ENCODE measurements at places on chromosomes 4 and X.

- no peak for DNase-seq
Measured at GRCh38 chr4:7571001-7571400, 136.3 kb upstream of the PSAPL1 start.

DNA sequence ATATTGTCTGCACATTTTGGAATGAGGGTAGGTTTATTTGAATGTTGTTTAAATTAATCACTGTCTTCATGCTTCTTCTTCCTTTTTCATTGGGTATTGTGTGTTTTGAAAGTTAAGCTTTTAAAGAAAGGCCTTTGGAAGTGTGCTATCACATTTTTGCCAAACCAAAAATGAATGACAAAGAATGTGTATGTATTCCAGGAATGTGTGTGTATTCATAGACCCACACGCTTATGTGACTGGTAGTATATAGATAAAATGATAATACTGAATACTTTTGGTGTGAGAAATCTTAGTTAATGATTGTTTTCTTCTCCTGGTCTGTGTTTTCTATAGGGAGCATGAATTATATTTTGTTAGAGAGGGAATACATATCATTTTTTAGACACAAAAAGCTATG, 404.4 kb downstream of the TLL1 start:
- no peak for DNase-seq

GRCh38 chr4:20253735-20254409, 2.2 kb downstream of the SLIT2 start:
- DNase-seq: no peak

GRCh38 chrX:95884186-95884585, 800.5 kb upstream of the DIAPH2 start:
- DNase-seq: no peak

DNA sequence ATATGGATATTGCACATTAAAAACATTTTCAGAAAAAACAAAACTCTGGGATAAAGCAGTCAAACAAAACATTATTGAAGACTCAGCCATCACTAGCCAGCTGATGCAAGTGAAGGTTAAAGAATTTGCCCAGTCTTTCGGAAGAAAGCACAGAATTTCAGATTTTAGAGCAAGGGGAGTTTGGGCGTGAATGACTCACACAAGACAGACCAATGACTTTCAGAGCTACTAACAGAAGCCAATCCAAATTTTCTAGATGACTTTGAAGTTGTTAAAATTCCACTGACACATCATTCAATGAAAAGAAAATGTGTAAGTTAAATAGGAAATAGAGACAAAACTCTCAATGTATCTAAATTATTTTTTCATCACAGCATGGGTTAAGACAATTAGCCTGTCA, 4.0 kb downstream of the MRFAP1L1 start:
- DNase-seq: no peak

GRCh38 chr4:169269916-169270809, 593 bp downstream of the SH3RF1 start:
- no peak for DNase-seq

- DNase-seq: no peak
Measured at GRCh38 chr4:127140306-127140705, 492.5 kb upstream of the INTU start.

- DNase-seq: no peak
Measured at GRCh38 chrX:23799469-23800065, 16.6 kb downstream of the SAT1 start.

- no peak for DNase-seq
Measured at GRCh38 chr4:94739741-94740140, 18.0 kb upstream of the BMPR1B start.

GRCh38 chrX:51641421-51642021, 22.8 kb upstream of the CENPVL3 start:
- no peak for DNase-seq

- DNase-seq: no peak
Measured at GRCh38 chrX:100445593-100445992, 35.5 kb upstream of the PCDH19 start.

DNA sequence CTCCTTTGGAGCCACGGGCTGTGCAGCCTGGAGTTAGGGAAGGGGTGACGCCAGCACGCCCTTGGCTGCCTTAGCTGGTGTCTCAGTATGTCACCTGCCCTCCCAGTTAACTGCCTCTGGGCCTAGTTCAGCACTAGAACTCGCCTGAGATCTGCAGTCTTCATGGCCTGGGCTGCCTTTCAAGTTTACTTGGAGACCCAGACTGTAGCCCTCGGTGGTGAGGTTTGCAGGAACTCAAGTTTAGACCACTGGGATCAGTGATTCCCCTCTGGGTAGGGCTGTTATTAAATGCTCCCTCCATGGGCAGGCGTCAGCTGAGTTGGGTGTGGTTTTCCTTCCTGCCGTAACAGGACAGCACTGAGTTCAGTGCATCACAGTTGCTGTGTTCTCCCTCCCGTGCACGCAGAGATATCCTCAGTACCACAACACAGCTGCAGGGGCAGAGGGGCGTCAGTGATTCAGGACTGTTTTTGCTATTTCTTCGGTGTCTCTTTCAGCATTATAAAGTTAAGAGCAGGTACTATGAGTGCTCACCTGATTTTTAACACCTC, 30.5 kb downstream of the PLAC8 start:
- DNase-seq: no peak

- DNase-seq: no peak
Measured at GRCh38 chrX:1321674-1322073, 14.9 kb upstream of the IL3RA start.

- no peak for DNase-seq
Measured at GRCh38 chr4:4990857-4991540, 28.3 kb downstream of the CYTL1 start.

GRCh38 chrX:75522565-75523431, at the start of gene ZDHHC15:
ZDHHC15 (minus strand) TSS chrX:75523037; CDS start chrX:75523024, 13 bp downstream.
- DNase-seq: no peak

DNA sequence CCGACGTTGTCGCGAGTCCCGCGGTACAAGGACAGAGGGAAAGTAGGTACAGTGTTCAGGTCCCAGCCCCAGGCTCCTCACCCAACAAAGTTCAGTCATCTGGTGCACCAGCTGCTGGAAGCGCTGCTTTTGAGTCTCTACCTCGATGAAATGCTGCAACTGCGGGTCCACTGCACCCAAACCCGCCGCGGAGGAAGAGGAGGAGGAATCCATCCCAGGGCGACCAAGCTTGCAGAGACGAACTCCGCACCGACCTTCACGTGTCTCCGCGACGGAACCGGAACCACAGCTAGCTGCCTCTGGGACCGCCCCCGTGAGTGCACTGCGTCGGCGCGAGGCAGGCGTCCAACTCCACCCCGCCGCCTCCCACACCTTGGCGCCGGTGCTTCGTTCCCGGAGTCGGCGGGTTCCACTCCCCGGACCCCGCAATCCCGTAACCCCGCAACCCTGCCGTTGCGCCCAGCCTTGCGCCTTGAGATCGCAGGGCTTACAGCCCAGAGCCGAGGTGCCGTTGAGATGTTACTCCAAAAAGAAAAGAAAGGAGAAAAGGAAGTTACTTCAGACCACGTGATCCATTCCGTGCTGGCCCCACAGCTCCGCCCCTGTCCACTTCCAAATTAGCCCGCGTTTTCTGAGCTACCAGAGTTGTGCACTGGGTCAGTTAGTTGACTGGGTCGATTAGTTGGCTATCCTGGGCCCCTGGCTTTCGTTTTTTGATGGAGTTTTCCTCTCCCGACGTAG, at the start of gene TIMM8A:
Gene TIMM8A (minus strand): TSS at position 291 of the 741 bp plus-strand sequence. CDS start 78 bp downstream, at position 213.
- peak; percentile 25 for DNase-seq

DNA sequence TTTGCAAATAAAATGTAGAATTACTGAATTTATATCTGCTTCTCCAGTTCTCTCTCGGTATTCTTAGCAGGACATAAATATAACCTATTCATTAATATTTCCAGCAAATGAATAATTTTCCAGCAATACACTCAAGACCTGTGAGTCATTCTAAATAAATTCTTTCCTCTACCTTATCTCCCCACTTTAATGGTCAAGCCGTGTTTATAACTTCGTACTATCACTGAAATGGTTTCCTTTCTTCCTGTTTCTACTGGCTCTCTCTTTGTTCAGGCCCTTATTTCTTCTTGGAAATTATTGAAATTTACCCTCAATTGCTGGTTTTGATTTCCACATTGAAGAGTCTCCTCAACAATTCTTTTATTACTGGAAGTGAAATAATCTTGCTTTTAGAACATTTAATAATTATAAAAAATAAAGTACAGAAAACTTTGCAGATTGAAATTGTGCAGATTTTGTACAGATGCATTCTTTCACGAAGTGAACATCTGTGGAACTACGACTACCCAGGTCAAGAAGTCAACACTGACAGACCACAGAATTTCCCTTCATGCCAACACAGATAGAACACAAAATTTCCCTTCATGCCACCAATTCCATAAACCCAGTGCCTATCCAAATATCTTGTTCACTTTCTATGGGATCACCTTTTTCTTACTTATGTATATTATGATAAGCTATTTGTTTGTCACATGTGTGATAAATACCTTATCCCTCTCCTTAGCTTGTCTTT, 205.7 kb downstream of the FAT4 start:
- no peak for DNase-seq

GRCh38 chr4:184395971-184396391, 78.4 kb downstream of the IRF2 start:
- no peak for DNase-seq

DNA sequence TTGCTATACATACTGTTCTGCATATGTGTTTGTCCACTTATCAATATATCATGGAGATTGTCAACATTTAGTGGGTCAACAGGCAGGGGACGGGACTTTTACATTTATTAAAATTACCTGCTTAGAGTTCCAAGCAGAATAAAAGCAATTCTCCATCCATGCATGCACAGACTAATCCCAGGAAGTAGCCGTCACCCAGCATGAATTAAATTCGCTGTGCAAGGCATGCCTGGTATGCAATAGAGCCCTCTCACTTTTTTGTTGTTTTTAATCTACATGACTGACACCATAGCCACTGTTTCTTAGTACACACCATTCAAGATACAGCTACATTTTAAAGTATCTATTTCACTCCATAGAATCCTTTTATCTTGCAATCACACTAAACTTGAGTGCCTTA, 108.9 kb downstream of the USP46 start:
- no peak for DNase-seq

DNA sequence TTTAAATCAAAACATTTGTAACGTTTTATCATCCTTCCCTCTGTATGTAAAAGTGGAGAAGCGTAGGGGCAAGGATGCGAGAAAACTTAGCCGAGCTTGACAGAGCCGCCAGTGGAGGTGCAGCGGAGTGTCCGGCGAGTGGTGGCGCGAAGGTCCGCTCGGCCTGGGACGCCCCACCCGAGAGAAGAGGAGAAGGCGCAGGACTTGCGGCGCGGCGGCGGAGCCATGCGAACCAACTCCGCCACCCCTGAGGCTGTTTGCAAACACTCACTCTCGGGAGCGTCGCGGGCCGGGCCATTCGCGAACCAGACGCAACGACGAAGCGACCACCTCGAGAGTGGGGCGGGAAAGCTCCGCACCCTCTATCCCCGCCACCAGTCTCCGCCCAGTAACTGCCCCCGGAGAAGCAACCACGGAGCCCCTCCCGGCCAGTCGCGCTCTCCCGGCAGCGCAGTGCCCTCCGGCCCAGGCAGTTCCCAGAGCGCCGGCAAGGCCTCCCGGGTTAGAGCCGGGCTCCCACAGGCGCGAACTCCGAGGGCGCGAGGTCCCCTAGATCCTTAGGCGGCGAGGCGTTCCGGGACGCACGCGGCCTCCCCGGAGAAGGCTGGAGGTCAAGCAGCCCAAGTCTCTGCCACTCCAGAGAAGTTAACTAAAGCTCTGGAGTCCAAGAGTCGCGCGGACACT, 2.3 kb upstream of the MAB21L2 start:
- DNase-seq: no peak

- DNase-seq: no peak
Measured at GRCh38 chrX:35800474-35800873, 2.3 kb downstream of the MAGEB16 start.

DNA sequence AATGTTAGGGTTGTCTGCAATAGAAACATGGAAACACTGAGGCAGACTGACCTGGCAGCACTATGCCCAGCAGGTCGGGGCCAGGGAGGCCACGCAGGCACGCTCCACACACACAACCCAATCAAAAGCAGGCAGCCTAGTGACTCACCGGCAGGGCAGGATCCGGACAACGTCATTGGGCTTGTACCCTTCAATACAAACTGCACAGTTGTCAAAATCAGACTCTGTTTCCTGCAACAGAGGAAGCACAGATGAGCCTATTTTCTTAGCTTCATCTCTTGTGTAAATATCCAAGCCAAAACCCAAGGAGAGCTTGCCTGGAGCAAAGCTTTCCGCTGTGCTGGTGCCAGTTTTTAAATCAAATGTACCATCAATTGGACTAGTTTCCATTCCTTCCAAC, 185.8 kb downstream of the RNF150 start:
- no peak for DNase-seq

- DNase-seq: no peak
Measured at GRCh38 chr4:2931512-2932301, 31.5 kb downstream of the NOP14 start.

- DNase-seq: no peak
Measured at GRCh38 chr4:170529748-170530722, 440.3 kb upstream of the AADAT start.

GRCh38 chr4:112340023-112340422, 42.9 kb downstream of the ALPK1 start:
- no peak for DNase-seq

- DNase-seq: no peak
Measured at GRCh38 chr4:113328514-113328913, 279.1 kb downstream of the ANK2 start.

DNA sequence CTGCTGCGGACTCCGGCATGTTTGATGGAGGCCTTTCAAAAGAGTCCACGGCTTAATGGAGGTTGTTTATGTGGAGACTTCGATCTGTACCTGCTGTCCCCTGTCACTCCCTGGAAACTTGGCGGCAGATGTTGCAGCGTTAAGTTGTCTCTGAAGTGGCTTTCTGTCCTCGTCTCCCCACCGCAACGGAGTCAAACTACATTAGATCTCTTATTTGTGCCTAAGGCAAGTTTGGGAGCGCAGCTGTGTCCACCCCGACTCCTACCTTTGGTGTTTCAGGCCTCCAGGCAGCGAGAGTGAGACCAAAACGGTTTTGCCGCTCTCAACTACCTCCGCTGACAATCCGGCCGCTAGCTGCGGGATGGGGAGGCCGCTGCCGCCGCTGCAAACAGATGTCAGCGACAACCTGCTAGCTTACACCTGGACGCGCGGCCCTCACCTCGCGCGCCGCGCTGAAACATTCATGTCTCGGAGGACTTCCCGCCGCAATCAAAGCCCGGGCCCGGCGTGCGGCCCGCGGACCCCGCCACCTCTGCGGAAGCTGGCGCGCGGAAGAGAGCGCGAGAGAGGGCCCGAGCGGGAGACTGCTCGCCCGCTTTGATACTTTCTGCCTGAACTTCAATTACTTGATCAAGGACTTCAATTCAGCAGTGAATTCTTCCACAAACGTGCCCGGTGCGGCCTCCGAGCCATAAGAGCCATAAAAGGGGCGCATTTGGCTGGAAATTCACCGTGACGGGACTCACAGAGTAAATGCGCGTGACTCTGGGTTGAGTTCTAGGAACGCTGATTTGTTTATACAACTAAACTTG, 108.4 kb downstream of the ANTXR2 start:
- DNase-seq: no peak

DNA sequence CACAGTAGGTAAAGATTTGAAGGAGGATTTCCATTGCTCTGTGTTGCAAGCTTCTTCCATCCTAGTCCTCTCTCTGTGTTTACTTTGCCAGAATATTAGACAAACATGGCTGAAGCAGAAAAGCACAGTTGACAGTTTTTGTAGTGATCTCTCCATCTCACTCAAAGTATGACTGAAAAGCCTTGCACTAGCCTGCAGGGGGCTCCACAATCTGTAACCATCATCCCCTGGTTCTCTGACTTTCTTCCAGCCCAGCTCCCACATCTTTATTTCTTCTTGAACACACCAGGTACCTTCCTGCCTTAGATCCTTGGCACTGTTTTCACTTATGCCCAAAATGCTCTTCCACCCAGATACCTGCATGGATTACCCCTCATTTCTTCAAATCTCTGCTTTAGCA, 34.1 kb upstream of the HHIP start:
- DNase-seq: no peak

GRCh38 chrX:68842351-68842750, 13.5 kb downstream of the EFNB1 start:
- no peak for DNase-seq
